ENCODE measurements at places on chromosomes 4 and X.

DNA sequence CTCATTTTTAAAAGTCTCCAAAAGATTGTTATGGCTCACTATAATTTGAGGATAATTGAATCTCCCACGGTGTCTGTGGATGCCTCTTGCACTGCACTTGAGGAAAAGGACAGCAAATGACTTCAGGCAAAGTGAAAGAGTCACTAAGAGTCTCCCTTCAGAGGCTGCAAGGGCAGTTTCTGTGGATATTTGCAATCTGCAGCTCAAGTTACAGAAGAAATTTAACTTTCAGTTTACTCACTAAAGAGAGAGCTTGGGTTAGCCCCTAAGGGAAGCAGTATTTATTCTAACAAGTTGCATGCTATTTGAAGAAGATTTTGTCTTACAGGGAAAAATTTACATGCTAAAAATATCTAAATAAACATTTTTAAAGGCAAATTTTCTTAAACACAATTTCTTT lies 912.0 kb upstream of the TENM3 start:
- DNase-seq: no peak

DNA sequence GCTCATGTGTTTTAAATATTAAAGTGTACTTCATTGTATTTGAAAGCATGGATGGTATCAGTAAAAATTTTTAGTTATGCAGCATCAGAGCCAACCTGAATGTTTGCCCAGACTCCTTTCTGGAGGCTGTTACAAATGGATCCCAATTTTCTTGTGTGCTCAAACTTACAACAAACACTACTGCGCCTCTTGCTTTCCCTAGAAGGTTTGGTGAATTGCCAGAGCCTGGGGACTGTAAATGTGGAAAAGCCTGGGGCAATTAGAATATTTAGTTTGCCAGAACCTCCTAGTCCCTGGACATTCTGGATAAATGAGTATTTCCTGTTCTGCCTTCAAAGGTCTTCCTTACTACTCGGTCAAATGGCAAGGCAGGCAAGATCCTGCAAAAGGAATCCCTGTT lies 4.8 kb downstream of the CAPN6 start:
- no peak for DNase-seq

- DNase-seq: no peak
Measured at GRCh38 chrX:33892670-33893069, 239.4 kb downstream of the FAM47A start.

DNA sequence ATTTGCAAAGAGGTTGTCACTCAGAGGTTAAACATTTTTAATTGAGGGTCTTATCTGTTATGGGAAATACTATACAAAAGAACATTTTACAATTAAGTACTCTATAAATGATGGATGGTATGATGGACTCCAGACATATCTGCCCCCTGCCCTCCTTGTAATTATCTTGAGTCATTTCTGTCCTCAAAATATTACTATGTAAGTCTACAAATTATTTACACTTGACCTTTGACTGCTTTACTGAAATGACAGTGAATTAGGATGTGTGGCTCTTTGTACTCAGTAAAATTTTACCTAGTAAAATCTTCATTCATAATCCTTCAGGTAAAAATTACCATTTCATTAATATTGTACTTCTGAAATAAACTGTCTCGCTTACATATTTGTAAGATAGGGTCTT lies 46.5 kb downstream of the USP9X start:
- DNase-seq: no peak

- DNase-seq: no peak
Measured at GRCh38 chr4:128130621-128131020, 69.5 kb downstream of the LARP1B start.

DNA sequence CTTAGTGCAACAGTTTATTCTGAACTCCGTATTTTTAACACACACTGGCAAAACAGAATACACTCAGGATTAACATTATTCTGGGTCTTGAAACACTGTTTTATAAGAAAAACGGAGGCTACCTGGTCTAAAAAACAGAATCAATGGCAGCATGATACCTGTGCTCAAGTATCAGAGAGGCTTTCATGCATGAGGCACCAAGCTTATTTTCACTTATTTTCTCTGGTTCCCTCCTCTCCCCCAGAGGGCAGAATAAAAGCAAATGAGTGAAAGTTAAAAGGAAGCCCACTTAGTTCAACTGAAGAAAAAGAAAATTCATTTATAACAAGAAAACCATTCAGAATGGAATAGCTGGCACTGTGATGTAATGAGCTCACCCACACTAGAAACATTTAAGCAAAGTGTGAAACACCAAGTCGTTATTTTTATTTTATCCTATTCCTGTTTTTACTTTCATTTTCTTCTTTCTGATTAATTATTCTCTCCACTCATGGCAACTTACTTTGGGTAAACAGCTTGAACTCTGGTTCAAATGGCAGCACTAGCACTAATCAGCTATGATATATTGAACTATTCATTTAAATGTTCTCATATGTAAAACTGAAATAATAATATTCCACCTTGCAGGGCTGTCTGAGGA lies 211.8 kb downstream of the PPP3CA start:
- no peak for DNase-seq

- DNase-seq: no peak
Measured at GRCh38 chr4:134465417-134465816, 263.8 kb upstream of the PABPC4L start.

DNA sequence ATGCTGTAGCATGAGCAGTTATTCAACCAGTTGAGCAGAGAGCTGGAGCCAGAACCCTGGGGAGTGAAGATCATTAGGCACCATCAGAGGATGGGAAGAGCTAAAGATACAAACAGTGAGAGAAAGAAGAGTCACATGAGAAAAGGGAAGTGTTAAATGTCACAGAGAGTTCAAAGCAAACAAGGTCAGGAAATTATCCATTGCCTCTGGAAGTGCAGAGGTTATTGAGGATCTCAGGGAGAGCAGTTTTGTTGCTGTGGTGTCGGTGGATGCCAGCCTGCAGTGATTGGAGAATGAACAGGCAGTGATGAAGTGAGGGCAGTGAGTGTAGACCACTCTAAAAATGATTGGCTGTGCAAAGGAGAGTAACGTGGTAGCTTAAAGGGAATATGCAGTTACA lies 17.7 kb downstream of the SPARCL1 start:
- no peak for DNase-seq

GRCh38 chr4:169015186-169015623 lies 5.2 kb upstream of the CBR4 start:
- no peak for DNase-seq

DNA sequence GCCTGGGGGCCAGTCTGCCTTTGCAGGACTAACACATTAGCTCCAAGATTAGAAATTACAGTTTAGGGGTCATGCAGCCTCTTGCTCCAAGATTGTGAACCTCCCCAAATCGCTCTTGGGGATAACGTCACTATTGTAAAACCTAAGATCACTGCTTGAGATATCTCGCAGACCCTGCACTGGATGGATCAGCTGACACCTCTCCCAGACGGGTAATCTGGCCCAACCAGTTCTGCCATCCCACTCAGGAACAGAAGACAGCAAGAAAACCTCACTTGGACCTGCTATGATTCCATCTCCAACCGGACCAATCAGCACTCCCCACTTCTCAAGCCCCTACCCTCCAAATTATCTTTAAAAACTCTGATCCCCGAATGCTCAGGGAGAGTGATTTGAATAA lies 431.2 kb downstream of the GPM6A start:
- DNase-seq: no peak

DNA sequence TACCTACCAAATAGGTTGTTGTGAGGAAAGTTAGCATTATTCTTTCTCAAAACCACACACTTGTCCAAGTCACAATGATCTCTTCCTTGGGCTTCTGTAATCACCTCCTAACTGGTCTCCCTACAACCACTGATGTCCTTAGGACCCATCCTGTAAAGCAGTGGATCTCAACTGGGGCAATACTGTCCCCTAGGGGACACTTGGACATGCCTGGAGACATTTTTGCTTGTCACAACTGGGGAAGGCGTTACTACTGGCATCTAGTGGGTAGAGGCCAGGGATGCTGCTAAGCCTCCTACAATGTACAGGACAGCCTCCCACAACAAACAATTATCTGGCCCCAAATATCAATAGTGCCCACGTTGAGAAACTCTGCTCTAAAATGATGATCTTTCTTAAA lies 118.7 kb upstream of the AP1S2 start:
- no peak for DNase-seq

GRCh38 chrX:8845060-8845459 lies 43.9 kb upstream of the FAM9A start:
- DNase-seq: no peak

DNA sequence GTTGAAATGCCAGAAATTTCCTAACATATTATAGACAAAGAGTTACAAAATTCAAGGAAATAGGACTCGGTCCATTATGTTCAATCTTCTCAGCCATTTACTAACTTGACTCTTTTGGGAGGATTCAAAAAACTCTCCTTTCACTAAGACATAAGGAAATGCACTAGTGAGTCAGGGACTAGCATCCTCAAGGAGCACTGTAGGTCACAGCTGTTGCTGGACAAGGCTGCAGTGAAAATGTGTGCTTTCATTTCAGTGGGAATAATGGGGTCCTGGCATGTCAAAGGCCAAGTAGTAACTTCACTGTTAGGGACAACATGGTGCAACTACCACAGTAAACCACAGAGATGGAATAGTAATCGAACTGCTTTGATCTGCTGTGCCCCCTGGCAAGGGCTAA lies 56.9 kb upstream of the ABCG2 start:
- DNase-seq: no peak

Measured in SW 1271 (cell line).